Hematopoietic multipotent progenitor cell treated with erythropoietin and hydrocortisone succinate and interleukin-3 and kit ligand, for 15 days (in vitro differentiated cells): ENCODE measurements at places on chromosomes 2 and 18.
A peak's percentile ranks its signal among the peaks of the same experiment; 100 is the strongest.

GRCh38 chr2:27059141-27059820 is 7.8 kb downstream of the AGBL5 start:
- DNase-seq, result no peak

DNA sequence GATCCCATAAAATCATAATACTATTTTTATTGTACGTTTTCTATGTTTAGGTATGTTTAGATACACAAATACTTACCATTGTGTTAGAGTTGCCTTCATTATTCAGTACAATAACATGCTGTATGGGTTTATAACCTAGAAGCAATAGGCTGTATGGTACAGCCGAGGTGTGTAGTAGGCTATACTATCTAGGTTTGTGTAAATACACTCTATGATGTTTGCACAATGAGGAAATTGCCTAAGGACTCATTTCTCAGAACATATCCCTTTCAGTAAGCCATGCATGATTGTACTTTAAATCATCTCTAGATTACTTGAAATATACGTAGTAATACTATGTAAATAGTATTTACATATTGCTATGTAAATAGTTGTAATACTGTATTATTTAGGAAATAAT is 156.7 kb downstream of the CDCA7 start:
- no peak for DNase-seq

DNA sequence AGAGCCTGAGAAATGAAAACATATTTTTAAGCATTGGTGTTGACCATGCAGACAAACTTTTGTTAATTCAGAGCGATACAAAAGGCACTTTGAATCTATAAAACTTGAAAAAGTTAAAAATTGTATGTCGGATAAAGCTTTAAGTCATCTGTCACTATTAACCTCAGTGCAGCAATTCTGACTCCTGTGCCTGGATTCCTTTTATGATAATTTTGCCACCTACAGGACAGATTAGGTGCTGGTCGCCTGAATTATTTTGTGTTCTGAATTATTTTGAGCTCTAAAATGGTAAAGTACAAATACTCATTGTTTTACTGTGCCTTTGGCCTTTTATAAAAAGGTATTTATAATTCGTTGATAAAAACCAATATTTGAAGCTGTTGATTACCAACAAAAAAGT is 19.4 kb upstream of the RNF138 start:
- no peak for DNase-seq

GRCh38 chr18:3481696-3482210 is 31.8 kb downstream of the TGIF1 start:
- peak; percentile 19 for DNase-seq

- no peak for DNase-seq
Observed at GRCh38 chr2:170267071-170267470, 89.1 kb downstream of the MYO3B start.

- no peak for DNase-seq
Observed at GRCh38 chr18:75314117-75314516, 103.5 kb downstream of the TSHZ1 start.

DNA sequence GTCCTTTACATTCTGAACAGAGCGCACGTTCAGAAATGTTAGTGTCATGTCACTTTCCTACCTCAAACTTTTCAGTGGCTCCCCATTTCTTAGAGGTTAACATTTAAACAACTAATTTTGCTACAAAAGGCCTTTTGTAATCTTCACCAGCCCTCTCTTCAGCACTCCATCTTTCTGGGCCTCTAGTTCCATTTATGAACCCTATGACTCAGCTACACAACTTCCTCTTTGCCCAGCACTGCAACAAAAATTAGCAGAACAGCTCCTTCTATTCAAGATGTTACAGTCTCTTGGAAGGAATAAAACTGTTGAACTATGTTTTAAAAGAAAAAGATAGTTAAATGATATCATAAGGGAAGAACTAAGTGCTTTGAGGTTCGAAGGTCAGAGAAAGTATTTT is 139.9 kb downstream of the VWC2L start:
- no peak for DNase-seq

DNA sequence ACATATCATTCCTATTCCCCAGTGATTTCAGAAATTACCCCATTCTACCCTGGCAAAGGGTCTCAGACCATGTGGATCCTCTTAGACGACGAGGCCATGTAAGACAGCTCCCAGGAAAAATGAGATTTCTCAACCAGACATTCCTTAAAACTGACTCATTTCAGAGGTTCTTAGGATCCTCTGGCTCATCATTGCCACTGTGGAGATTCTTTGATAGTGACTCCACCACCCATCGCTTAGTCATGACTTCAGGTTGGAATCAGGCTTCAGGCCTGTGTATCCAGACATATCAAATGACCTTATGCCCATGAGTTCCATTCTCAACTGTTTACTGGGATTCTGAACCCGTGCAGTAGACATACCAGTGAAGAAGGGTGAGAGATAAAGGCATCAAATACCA is 245.6 kb upstream of the TCF4 start:
- DNase-seq, result no peak

DNA sequence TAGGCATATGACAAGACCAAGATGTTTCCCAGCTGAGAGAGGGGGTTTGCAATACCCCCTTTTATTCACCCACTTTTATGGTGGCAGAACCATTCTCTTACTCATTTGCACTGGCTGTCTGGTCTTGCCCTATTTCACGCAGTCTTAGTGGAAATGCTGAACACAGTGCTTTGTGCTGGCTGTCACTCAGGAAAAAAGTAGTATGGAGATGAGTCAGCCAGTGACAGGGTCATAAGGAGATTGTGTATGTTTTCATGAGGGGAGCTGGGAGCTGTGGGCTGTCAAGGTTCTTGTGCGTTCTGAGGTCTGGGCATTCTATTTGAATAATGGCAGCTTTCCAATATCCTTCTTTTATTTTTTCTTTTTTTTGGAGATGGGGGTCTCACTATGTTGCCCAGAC is 10.9 kb upstream of the CNRIP1 start:
- no peak for DNase-seq

DNA sequence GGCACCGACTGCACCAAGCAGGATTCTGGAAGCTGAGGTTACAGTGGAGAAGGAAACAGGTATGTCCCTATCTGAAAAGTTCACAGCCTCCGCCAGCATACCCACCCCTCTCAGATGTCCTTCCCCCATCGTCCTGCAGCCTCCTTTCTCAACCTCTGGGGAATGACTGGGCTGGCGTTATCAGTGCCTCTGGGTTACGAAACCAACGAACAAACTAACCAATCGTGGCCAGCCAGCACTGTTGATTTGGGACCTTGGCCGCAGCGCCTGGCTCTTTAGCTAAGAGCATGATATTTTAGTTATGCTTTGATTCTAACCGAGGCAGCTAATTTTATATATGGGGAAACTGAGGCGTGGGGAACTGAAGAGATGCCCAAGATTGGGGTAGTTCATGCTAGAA is 233.0 kb downstream of the TFCP2L1 start:
- DNase-seq, result no peak

- DNase-seq, result no peak
Observed at GRCh38 chr2:204713211-204713610, 167.9 kb downstream of the PARD3B start.

DNA sequence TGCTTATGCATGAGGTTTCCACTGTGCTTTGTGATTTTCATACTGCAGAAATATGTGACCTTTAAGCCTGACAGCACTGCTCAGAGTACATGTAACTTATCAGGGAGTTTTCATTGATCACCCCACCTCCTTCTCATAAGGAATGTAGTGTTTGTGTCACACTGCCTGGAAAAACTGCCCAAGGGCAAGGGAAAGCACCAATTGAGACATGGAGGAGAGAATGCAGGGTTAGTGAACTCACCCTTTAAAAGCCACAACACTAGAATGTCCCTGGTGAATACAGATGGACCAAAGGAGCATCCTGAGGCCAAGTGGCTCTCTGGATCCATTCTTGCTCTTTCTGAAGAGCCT is 147.2 kb upstream of the SPATS2L start:
- DNase-seq, result no peak
